Muscle of back (tissue), 13 donors: ENCODE measurements at places on chromosomes 1 and 21. TPM values are rescaled to one million over a fixed set of nuclear protein-coding genes. Genes with fewer than 3 reads are reported as not detected.

EDARADD gene
- polyA plus RNA-seq: 3.5 TPM

B3GALT5 gene
- 0.34 TPM for polyA plus RNA-seq

ARHGEF2 gene
- polyA plus RNA-seq: 127 TPM

PTGS2 gene
- polyA plus RNA-seq: 1.00 TPM

LCE3D gene
- not detected for polyA plus RNA-seq

CFAP141 gene
- polyA plus RNA-seq: not detected

EGLN1 gene
- polyA plus RNA-seq: 55.0 TPM

VPS26C gene
- 30.7 TPM for polyA plus RNA-seq

MYBPH gene
- polyA plus RNA-seq: 319 TPM

S100B gene
- 12.4 TPM for polyA plus RNA-seq

NBPF10 gene
- 2.1 TPM for polyA plus RNA-seq

ELOA gene
- 29.2 TPM for polyA plus RNA-seq

HAPLN2 gene
- polyA plus RNA-seq: not detected

C1orf87 gene
- 0.69 TPM for polyA plus RNA-seq

GPR61 gene
- 2.4 TPM for polyA plus RNA-seq

NKAIN1 gene
- polyA plus RNA-seq: 1.5 TPM

UMODL1 gene
- not detected for polyA plus RNA-seq

VANGL2 gene
- polyA plus RNA-seq: 17.8 TPM

YOD1 gene
- 6.1 TPM for polyA plus RNA-seq

NOS1AP gene
- polyA plus RNA-seq: 0.82 TPM

G0S2 gene
- polyA plus RNA-seq: 4.1 TPM

SPAG17 gene
- 2.1 TPM for polyA plus RNA-seq

OR6K3 gene
- not detected for polyA plus RNA-seq

HTR1D gene
- polyA plus RNA-seq: not detected

RGS4 gene
- polyA plus RNA-seq: 0.87 TPM

RXRG gene
- 44.8 TPM for polyA plus RNA-seq

CLDN19 gene
- 0.34 TPM for polyA plus RNA-seq

CASZ1 gene
- 28.3 TPM for polyA plus RNA-seq

C1orf141 gene
- not detected for polyA plus RNA-seq

OXCT2 gene
- not detected for polyA plus RNA-seq

BMP8A gene
- 0.90 TPM for polyA plus RNA-seq

BOLA1 gene
- 13.1 TPM for polyA plus RNA-seq

WNT2B gene
- 6.5 TPM for polyA plus RNA-seq

FOXO6 gene
- 12.1 TPM for polyA plus RNA-seq

CA6 gene
- 0.20 TPM for polyA plus RNA-seq

SLC45A3 gene
- polyA plus RNA-seq: 2.1 TPM

GUCA2B gene
- not detected for polyA plus RNA-seq

AKR7A3 gene
- 0.76 TPM for polyA plus RNA-seq

FAM89A gene
- polyA plus RNA-seq: 9.5 TPM

GSTM4 gene
- polyA plus RNA-seq: 21.2 TPM

USP33 gene
- polyA plus RNA-seq: 25.5 TPM

ERICH3 gene
- 0.09 TPM for polyA plus RNA-seq

SH2D1B gene
- polyA plus RNA-seq: 0.18 TPM

FAM72B gene
- polyA plus RNA-seq: 6.3 TPM

IVL gene
- not detected for polyA plus RNA-seq

ACOT11 gene
- polyA plus RNA-seq: 5.1 TPM

LMOD1 gene
- 46.5 TPM for polyA plus RNA-seq

CNIH3 gene
- 2.0 TPM for polyA plus RNA-seq

LRRC7 gene
- 9.3 TPM for polyA plus RNA-seq

OR2AK2 gene
- polyA plus RNA-seq: not detected

CNR2 gene
- polyA plus RNA-seq: not detected

DIO1 gene
- polyA plus RNA-seq: 0.49 TPM

LORICRIN gene
- polyA plus RNA-seq: not detected

SYPL2 gene
- 292 TPM for polyA plus RNA-seq

CFH gene
- polyA plus RNA-seq: 95.3 TPM

KLHDC9 gene
- polyA plus RNA-seq: 0.90 TPM
